ENCODE measurements at places on chromosomes 16 and 17.
A peak's percentile ranks its signal among the peaks of the same experiment; 100 is the strongest.

GRCh38 chr16:6957681-6958080 is 375.0 kb upstream of the RBFOX1 start:
- no peak for DNase-seq

GRCh38 chr16:86854626-86855294 is 276.4 kb downstream of the FOXL1 start:
- no peak for DNase-seq

DNA sequence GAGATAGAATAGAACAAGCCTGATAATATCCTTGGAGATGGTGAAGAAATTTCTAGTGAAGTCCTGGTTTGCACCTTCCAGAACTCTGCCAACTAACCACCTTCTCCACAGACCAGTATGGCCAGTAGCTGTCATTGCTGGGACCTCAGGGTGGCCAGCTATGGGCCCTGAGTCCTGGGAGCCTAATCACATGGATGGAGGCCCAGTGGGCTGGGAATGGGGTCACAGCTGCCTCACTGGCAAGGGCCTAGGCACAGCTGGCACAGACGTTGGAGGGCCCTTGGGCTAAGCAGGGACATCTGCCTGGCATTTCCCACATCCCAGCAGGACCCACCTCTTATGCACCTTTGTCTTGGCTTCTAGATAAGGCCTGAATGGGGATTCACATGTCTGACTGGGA is 7.6 kb upstream of the WNT3 start:
- DNase-seq: no peak

GRCh38 chr16:47499700-47500264 is 38.7 kb downstream of the PHKB start:
- DNase-seq: no peak

DNA sequence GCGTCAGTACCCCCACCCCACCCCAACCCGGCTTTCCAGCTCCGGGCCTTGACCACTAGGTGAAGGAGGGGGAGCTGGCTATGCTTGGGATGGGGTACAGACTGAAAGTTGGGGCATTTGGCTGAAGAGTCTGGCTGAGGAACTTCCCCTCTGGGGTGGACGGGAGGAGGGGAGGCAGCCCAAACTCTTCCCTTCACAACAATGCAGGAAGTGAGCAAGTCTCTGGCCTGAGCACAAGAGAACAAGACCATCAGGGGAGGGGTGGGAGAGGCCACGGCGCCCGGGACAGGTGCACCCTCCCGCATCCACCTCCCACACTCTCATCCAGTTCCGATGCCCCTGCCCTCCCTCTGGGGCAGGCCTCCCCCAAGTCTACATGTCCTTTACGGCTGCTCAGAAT is 5.6 kb downstream of the USH1G start:
- no peak for DNase-seq

GRCh38 chr17:27667656-27668487 is 36.9 kb downstream of the LGALS9 start:
- DNase-seq: no peak

DNA sequence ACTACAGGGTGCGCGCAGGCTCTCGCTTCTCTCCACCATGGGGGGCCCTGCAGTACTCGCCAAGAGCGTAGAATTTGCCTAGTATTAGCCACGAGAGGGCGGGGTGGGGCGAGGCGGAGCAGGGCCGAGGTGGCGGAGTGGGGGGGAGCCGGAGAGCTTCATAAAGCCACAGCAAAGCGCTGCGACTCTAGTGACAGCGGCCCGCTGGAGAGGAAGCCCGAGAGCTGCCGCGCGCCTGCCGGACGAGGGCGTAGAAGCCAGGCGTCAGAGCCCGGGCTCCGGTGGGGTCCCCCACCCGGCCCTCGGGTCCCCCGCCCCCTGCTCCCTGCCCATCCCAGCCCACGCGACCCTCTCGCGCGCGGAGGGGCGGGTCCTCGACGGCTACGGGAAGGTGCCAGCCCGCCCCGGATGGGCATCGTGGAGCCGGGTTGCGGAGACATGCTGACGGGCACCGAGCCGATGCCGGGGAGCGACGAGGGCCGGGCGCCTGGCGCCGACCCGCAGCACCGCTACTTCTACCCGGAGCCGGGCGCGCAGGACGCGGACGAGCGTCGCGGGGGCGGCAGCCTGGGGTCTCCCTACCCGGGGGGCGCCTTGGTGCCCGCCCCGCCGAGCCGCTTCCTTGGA is at the start of gene TBX21:
TBX21 (plus strand) TSS at position 190 of the 627 bp plus-strand sequence; CDS start at position 409, 219 bp downstream.
- peak; percentile 93 for DNase-seq

GRCh38 chr17:8985054-8985701 is 19.7 kb upstream of the PIK3R5 start:
- no peak for DNase-seq

GRCh38 chr17:41672153-41672552 is 16.5 kb upstream of the EIF1 start:
- no peak for DNase-seq

DNA sequence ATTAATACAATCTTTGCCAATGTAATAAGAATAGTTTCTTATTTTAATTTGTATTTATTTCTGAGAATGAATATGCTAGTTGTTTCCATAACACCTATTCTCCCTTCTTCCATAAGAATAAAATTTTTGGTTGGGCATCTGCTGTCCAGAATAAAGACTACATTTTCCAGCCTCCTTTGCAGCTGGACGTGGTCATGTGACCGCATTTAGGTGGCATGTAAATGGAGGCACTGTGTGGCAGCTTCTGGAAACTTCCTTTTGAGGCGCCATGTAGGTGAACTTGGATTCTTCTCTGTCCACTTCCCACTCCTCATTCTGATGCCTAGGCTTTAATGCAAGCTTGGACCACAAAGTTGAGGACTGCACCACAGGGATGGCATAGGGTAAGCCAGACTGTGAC is 215.4 kb upstream of the AXIN2 start:
- DNase-seq: no peak

DNA sequence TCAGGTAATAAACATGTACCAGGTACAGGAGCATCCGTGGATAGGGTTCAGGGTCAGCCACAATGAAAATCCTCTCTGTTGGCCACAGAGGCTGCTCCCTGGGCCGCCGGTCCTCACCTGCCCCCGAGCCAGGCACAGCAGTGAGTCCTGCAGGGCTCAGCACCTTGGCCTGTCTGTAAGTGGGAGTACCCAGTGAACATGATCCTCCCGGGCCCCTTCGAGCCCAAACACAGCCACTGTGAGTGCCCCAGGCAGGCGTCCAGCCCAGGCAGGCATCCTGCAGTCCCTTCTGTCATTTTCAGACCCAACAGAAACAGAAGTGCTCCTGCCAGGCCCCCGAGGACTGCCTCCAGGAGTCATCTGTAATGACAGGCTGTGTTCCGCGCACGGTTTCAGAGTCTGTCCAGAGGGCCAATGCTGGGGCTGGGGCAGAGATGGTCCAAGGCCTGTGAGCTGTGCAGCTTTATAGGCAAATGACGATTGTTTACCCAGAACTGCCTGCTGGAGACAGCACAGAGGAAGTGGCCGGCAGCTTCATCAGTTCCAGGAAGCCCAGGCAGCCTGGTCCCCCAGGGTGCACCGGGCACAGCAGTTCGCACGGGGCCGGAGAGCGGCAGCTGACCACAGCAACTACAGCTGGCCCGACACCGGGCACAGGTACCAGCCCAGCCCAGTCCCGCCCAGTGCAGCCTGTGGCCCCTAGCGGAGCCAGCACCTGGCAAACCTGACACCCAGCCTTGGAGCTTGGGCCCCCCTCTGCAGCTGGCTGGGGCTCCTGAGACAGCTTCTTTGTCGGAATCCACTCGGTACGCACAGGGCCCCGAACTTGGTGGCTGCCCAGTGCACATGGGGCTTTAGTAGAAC is 13.2 kb downstream of the SLC7A5 start:
- no peak for DNase-seq

- no peak for DNase-seq
Measured at GRCh38 chr17:11932337-11932898, 64.9 kb downstream of the ZNF18 start.

- DNase-seq: no peak
Measured at GRCh38 chr17:66965801-66966262, 1.3 kb downstream of the CACNG4 start.

DNA sequence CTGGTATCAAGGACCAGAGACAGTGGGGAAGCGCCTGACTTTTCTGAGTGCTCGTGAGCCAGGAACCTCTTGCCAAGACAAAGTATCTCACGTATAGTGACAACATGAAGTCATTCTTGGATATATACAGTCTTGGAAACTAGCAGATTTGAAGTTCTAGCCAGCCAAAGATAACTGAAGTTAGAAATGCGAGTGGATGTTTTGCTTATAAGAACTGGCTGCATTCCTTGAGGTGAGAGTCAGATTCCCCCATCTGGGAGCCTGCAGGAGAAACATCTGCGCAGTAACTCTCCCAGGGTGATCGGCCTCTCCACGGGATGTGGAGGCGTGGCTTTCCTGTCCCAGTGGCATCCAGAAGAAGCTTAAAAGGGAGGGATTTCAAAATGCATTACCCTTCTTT is 89.8 kb downstream of the SHISA6 start:
- no peak for DNase-seq

- no peak for DNase-seq
Measured at GRCh38 chr17:33121272-33121671, 129.6 kb downstream of the SPACA3 start.

- no peak for DNase-seq
Measured at GRCh38 chr17:80722661-80723060, 178.0 kb downstream of the RPTOR start.

- no peak for DNase-seq
Measured at GRCh38 chr17:3535253-3535995, 22.2 kb downstream of the TRPV3 start.

GRCh38 chr17:46139432-46140210 is 53.6 kb downstream of the KANSL1 start:
- no peak for DNase-seq

GRCh38 chr16:17567455-17567854 is 96.7 kb upstream of the XYLT1 start:
- DNase-seq: no peak

GRCh38 chr17:59666235-59666634 is 41.0 kb downstream of the PTRH2 start:
- no peak for DNase-seq

GRCh38 chr17:19650826-19651225 is 2.3 kb downstream of the ALDH3A2 start:
- DNase-seq: no peak

- DNase-seq: no peak
Measured at GRCh38 chr16:78984324-78984723, 616.2 kb downstream of the MAF start.

GRCh38 chr17:78462148-78462547 is 83.7 kb downstream of the PGS1 start:
- DNase-seq: no peak

GRCh38 chr17:41768682-41769288 is 17.7 kb downstream of the JUP start:
- no peak for DNase-seq

GRCh38 chr17:79851461-79851817 is 12.2 kb upstream of the CBX4 start:
- DNase-seq: no peak

DNA sequence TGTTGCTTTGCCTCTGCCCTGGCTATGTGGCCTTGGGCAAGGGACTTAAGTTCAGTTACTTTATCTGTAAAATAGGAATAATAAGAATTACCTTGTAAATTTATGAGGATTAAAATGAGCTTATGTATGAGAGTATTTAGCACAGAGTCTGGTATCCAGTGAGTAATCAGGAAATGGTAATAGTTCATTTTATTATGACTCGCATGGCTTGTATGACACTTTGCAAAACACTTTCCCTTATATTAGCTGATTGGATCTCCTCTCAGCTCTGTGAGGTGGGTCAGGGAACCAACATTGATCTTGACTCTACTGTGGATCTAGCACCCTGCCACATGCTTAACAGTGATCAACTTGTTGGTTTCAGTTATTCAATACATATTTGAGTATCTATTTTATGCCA is 8.3 kb upstream of the CDH3 start:
- no peak for DNase-seq

GRCh38 chr17:45973099-45973780 is 25.8 kb upstream of the STH start:
- DNase-seq: no peak

GRCh38 chr17:68719431-68719830 is 118.3 kb upstream of the FAM20A start:
- no peak for DNase-seq

- DNase-seq: no peak
Measured at GRCh38 chr17:67833946-67834631, 8.8 kb downstream of the BPTF start.

DNA sequence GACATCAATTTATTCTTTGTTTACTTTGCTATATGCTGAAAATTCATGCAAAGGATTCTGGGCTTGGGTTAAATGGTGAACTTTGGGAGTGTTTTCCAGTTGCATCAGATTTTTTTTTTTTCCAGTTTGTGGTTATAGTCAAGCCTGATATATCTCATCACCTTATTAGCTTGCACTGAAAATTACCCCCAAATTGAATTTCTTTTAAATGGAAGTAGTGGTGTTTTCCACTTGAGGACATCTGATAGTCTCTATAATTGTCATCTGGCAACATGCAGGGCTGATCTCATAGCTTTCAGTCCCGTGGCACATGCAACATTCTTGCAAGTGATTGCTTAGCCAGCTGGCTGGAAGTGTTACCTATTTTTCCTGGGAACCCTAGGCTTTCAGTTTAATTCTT is 4.7 kb upstream of the KRTAP3-1 start:
- no peak for DNase-seq

DNA sequence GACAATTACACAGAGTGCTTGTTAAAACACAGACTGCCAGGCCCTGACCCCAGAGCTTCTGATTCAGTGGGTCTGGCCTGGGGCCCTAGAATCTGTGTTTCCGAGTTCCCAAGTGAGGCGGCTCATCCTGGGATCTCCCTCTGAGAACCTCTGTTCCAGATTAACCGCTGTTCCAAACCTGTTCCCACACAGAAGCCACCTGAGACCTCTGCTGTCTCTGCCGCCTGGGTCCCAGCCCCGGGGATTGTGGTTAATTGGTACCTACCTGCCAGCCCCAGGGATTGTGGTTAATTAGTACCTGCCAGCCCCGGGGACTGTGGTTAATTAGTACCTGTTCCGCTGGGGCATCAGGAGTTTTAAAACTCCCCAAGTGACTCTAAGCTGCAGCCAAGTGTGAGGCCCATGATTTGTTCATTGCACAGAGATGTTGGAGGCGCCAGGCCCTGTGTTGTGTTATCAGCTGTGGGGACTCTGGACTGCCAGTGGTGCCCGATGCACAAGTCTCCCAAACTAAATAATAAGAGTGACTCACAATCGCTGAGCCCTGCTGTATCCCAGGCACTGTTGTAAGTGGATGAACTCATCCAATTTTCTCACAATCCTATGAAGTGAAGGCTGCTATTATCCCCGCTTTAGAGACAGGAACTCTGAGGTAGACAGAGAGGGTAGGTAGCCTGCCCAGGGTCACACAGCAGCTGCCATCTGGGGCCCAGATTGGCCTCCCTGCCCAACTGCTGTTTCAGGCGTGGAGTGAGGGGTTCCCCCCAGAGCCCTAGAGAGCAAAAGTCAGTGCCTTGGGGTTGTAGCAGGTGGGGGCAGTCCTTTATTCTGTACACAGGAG is 219.7 kb downstream of the IRF8 start:
- DNase-seq: no peak

- DNase-seq: no peak
Measured at GRCh38 chr16:6861815-6862477, 470.7 kb upstream of the RBFOX1 start.

GRCh38 chr17:42908872-42909700 is 8.5 kb downstream of the G6PC1 start:
- DNase-seq: no peak
